ENCODE measurements at places on chromosomes 13 and 19. TPM values are rescaled to one million over a fixed set of nuclear protein-coding genes. Genes with fewer than 3 reads are reported as not detected.

- H3K36me3 ChIP-seq: no peaks in the 10 kb centered on the region
- no peaks in the 10 kb centered on the region for H3K27me3 ChIP-seq
- H3K27ac ChIP-seq: no peak overlapping the region
- DNase-seq: no peak
- no peak overlapping the region for H3K4me3 ChIP-seq
Measured at GRCh38 chr13:43356567-43356966, 333.2 kb downstream of the DNAJC15 start.

- H3K4me1 ChIP-seq: peaks cover 9% of the 10 kb centered on the region
- H3K27me3 ChIP-seq: peaks cover 26% of the 10 kb centered on the region
- H3K27ac ChIP-seq: no peak overlapping the region
- no peaks in the 10 kb centered on the region for H3K36me3 ChIP-seq
- no peak for DNase-seq
Measured at GRCh38 chr19:13060233-13060963, 42.3 kb downstream of the LYL1 start.

DNA sequence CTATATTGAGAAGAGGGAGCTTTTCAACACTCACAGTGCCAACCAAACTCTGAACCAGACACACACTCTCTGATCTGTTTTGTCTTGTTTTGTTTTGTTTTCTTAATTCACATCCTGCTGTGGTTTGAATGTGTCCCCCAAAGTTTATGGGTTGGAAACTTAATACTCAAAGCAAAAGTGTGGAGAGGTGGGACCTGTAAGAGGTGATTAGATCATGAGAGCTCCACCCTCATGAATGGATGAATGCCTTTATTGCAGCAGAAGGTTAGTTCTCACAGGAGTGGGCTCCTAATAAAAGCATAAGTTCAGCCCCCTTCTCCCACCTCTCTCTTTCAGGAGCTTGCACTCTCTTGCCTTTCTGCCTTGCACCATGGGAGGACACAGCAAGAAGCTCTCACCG is 957.1 kb downstream of the PCDH9 start:
- no peak for DNase-seq
- H3K36me3 ChIP-seq: no peaks in the 10 kb centered on the region
- no peaks in the 10 kb centered on the region for H3K4me1 ChIP-seq
- no peak overlapping the region for H3K27ac ChIP-seq

- H3K27me3 ChIP-seq: peaks cover 6% of the 10 kb centered on the region
- no peak overlapping the region for H3K27ac ChIP-seq
- no peaks in the 10 kb centered on the region for H3K36me3 ChIP-seq
- peak; percentile 78 for DNase-seq
- peaks cover 19% of the 10 kb centered on the region for H3K4me1 ChIP-seq
- H3K4me3 ChIP-seq: peak overlapping the region; percentile 36
Measured at GRCh38 chr19:2636897-2637683, 65.4 kb downstream of the GNG7 start.

ARID3A gene
- total RNA-seq: 25.8 TPM

- H3K36me3 ChIP-seq: no peaks in the 10 kb centered on the region
- H3K27me3 ChIP-seq: no peaks in the 10 kb centered on the region
- DNase-seq: no peak
- no peak overlapping the region for H3K4me3 ChIP-seq
- H3K27ac ChIP-seq: no peak overlapping the region
Measured at GRCh38 chr13:33219926-33220325, 65.6 kb downstream of the STARD13 start.

All from activated CD4-positive, alpha-beta T cell treated with anti-CD3 and anti-CD28 coated beads, Interleukin-2, amount 10 ng/mL, durations not matched to agents 7 days and 5 days (primary cell).